IPS DF 6.9 (cell line): ENCODE measurements at places on chromosomes 2 and 18.

DNA sequence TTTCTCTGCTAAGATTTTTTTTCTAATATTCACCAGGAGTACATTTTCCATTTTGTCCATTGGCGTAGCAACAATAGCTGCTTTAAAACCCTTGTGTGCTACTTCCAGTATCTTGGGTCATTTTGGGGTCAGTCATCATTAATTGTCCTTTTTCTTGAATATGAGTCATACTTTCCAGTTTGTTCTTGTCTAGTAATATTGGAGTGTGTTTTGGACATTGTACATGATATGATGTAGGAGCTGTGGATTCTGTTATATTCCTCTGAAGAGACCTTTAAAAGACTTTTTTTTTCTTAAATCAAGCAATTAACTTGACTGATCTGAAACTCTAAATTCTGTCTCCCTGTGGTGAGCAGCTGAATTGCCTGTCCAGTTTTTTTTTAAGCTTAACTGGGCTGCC, 40.8 kb downstream of the AGPS start:
- no peak for DNase-seq

DNA sequence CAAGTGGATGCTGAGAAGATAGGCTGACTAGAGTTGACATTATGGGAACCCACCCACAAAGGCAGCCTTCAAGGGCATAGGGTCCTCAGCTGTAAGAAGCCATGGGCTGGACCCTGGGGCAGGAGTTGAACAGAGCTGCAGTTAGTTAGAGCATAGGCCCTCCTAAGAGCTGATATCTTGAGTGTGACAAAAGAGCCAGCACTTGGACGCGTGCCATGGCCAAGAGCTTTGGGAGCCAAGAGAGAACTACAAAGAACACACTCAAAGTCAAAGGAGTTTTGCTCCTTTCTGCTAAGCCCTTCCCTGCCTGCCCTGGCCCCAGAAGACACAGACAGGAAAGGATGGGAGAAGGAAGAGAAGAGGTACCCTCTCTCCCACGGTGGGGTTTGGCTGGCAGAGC, 29.9 kb upstream of the AGAP1 start:
- DNase-seq: no peak

DNA sequence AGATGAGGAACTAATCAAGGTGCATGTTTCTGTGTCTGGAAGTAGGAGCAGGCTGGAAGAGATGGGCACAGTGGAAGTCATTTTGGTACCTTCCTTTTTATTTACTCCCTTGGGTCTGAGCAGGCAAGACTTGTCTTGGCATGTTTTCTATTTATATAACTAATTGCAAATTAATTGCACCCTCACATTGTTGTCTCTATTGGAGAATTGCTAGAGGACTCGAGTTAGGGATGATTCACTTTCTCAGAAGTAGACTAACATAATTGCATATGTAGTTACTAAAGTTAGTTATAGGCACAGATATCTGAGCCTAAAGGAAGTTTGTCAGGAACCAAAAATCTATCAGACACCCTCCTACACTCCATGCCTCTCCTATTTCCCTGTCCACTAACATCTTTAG, 92.8 kb upstream of the NRP2 start:
- no peak for DNase-seq

DNA sequence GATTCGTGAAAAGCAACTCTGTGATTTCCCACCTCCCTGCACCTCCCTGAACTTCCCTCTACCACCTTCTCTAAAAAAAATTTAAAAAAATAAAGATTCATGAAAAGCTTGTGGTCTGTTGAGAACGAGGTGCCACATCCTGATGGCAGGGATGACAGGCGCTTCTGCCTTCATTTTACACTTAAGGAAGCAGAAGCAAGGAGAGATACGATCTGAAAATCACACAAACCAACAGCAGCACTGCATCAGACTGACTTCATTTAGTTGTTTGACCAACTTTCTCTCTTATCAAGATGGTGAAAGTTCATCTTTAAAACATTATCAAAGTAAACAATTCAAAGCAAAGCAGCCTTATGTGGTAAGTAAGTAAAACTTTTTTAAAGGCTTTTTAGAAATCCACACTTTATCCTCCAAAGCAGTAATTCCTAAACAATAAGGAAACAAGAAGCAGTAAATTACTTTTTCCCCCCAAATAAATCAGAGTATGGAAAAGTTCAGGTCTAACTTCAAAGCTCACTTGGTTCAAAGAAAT, 15.5 kb downstream of the WDFY1 start:
- no peak for DNase-seq

DNA sequence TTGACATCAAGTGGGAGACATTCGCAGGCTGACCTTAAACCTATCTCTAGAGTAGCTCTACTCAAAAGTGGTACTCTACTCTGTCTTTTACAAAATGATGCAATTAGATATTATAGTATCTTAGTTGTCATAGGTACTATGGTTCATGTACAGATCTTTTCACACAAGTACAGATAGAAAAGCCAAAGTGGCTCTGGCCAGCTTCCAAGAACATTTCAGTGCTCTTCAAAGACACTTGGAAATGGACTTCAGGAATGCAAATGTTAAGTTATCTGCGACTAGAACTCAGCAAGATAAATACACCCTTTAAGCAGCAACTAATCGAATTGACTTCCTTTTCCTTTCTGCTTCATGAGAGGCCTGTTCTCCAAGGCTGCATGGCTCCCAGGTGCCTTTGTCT, 718.7 kb upstream of the FAM98A start:
- DNase-seq: no peak

DNA sequence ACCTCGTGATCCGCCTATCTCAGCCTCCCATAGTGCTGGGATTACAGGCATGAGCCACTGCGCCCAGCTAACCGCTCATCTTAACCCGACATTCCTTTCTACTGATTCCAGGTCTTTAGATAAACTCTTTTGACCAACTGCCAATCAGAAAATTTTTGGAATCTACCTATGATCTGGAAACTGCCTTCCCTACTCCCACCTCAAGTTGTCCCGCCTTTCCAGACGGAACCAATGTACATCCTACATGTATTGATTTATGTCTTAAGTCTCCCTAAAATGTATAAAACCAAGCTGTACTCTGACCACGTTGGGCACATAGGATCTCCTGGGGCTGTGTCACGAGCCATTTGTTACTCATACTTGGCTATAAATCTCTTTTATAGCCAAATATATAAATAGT, 3.2 kb upstream of the NEU2 start:
- DNase-seq: no peak

DNA sequence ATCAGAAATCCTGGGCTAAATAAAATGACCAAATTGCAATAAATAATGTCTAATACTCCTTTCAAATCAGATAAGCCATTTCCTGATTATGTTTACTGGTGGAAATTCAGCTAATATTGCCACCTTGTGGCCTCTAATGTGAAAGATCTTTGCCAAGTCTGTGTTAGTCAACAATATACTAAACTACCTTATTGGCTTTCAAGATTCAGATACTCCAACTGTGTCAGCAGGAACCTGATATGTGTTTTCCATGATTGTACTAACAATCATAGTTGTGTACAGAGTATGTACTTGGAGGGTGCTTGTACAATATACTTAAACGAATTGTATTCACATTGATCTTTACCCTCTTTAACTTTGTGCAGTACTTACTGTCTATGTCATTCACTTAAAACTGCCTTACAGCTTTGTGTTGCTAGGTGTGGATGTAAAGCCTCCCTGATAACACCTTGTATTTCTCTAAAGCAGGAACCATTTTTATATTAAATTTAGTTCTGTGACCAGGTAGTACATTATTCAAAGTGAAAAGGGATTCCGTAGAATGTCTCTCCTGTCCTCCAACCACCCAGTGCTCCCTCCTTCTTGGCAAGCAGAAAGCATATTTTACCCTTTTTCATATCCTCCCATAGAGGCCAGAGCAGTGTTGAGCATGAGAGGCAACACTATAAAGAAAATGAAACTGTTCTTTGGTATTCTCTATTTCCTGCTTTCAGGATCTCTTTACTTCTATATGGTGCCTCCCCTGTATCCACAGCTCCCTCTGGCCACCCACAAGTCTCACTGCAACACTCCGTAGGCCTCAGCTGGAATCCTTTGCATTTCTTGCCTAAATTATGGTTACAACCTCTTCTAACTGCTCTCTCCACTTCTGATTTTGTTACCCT, 75.2 kb upstream of the C2orf15 start:
- DNase-seq: no peak

- DNase-seq: no peak
Measured at GRCh38 chr18:57427429-57428201, 7.6 kb upstream of the ONECUT2 start.

DNA sequence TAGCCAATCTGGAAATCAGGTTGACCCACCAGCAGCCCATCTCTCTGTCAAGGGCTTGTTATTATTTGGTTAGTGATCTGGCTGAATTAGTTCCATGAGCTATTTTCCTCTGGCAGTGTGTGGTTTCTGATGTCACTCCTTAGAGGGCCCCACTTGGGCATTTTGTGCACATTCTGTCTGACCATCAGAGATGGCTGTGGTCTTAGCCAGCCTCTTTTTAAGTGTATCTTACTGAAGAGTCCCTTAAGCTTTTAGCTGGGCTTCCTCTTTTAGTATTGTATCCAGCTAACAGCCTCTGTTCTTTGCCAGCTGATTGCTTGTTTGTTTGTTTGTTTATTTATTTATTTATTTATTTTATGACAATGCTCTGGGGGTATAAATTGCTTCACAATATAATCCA, 951.1 kb upstream of the CNTNAP5 start:
- no peak for DNase-seq

DNA sequence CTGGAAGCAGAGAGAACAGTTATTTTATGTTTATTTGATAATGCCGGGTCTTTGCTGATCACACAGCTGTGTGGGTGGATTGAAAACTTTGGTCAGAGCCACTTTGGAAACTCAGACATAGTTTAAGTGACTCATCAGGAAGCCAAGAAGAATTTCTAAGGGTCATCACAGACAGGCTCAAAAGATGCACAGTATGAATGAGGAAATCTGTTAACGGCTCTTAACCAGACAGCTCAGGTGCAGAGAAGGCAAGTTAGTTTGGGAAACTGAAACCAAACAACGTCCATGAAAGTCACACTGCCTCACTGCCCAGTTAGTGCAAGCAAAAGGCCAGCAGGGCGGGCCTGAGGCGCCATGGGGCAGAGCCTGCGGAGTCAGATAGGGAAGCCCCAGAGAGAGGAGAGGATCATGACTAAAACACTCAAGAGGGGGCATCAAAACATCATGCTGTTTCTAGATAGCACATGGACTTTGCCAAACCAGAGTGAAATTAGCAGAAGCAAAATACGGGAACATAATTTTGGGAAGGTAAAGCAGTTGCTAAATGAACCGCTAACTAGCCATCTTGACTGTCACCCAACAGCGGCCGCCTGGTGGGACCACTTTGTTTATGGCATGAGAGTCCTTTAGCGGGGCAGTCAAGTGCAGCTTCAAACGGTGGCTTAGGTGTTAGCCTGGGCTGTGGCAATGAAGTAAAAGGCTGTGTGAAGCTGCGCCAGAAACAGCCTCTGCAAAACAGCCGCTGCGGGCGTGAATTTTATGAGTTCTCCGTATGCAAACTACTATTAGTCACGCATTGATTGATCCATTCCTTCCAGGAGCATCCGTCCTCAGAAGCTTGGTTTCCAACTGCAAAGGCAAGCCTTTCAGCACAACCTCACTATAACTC, 101.2 kb downstream of the KCTD18 start:
- no peak for DNase-seq

DNA sequence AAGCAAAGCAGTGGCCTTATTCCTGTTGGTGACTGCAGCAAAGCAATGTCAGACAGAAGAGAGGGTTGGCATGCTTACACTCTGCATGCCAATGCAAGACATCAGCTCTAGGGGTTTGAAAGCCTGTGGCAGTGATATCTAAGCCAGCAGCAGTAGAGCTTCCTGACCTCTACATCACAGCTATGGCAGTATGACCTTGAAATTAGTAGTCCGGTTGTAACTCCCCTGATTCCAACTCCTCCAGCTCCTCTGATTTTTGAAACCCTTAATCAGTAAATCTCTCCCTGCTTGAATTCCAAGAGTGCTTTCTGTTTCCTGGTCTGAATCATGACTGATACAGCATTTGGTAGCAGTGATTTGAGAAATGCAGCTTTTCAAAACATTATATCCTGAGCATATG, 60.0 kb upstream of the LRP1B start:
- DNase-seq: no peak

DNA sequence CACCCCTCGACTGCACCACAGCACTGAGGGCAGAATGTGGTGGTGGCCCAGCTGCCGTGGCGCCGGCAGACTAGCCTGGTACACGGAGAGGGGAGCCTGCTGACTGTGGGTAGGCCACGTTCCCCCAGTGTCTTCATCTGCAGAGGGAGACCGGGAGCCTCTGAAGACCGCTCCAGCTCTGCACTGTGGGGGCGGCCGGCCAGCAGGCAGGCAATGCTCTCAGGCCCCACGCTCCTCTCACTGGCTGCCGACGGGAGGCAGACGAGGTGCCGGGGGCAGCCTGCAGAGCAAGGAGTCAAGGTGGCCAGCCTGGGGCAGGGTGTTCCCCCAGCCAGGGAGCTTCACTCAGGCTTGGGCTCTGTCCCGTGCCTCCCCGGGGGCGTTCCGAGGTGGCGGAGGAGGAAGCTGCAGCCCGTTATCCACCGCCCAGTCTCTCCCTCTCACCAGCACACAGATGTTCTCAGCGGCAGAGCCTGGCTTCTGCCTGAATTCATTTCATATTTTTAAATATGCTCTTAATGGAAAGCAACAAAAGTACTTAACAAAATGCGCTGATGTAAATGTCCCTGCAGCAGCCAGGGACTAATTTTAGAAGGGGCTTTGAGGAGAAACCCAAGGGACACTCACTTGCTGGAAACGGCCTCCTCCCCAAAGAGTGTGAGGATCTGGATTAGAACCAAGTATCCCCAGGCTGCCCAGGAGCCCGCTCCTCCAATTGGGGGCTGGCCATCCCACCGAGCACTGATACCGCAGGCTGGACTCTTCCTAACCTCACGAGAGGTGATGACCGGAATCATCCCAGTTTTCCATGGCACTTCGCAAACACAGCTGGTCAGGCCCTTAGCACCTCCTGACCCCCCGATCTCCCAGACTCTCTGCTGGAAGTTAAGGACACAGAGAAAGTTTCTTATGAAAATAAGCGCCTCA, 87.8 kb downstream of the HDAC4 start:
- DNase-seq: no peak

DNA sequence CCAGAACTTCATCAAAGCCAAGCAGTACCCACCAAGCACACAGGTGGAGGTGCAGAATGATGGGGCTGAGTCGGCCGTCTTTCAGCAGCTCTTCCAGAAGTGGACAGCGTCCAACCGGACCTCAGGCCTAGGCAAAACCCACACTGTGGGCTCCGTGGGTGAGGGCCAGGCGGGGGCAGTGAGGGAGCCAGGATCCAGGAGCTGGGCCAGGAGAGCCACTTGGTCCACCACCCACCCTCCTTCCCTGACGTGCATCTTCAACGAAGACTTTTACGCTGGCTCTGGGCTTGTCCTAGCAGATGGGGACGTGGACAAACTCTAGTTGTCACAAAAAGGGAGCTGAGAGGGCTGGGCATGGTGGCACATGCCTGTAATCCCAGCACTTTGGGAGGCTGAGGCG, 11.8 kb downstream of the VIL1 start:
- DNase-seq: no peak

DNA sequence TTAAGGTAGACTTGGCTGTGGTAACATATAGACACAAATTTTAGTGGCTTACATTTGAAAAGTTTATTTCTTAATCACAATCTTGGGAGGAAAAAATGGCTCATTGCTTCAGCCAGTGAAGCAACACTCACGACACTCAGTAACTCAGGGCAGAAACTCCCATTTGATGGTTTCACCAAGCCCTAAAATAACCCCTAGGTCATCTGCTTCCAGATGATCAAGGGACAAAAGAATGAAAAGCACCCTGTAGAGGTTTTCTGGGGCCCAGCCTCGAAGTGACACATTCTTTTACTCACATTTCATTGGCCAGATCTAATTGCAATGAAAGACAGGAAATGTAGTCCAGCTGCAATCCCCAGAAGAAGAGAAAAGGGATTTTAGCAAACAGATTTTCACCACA, 275.9 kb downstream of the TMX3 start:
- no peak for DNase-seq

- DNase-seq: no peak
Measured at GRCh38 chr2:30359644-30360167, 87.3 kb upstream of the LCLAT1 start.
